NCI-H187 (cell line): ENCODE measurements at places on chromosomes 7 and 10.
A peak's percentile ranks its signal among the peaks of the same experiment; 100 is the strongest.

DNA sequence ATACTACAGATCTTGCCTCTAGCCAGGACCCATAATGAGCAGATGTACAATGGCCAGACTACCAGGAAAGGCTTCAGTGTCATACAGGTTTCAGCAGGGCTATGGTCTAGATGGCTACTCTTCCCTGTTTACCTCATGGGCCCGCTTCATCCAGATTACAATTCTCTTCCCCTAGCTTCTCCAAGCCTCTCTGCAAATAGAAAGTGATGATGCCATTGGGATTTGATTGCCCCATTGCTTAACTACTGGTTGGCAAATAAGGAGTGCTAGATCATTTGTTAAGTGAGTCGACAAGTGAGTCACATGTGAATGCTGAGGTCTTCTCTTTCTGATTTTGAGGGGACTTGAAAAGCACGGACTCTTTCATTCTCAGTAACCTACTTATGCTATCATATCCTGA lies 361.5 kb upstream of the LRRTM3 start:
- DNase-seq = no peak

DNA sequence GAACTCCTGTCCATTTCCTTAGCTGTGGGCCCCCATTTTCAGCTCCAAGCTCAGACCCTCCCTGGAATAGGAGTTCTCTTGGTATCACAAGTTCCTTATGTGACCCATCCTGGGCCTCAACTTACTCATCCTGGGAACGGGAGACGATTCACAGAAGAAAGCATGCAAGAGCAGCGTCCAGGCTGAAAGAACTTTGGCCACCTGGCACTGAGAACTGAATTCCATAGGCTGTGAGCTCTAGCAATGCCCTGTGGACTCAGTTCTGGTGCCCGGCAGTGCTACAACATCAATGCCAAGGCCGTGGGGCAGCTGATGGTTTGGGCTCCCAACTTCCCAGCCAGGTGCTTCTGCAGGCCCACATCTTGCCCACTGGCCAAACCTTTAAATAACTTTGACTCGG lies 3.9 kb upstream of the CUEDC2 start:
- DNase-seq = no peak

DNA sequence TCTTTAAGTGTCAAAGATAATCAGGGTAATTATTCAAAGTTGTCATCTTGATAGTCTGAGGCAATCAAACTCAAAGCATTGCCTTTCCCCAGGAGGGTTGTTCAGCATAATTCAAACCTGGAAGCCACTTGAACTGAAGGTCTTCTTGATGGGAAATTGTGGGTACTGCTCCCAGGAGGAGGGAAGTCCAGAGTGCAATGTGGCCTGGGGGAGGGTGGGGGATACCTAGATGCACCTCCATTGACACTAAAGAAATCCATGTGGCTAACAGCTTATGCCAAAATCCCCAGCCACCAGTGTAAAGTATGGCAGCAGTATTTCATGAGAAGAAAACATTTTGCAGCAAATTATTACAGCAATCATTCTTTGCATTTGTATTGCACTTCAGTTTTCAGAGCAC lies 114.9 kb downstream of the STRA8 start:
- no peak for DNase-seq

- DNase-seq = no peak
These were observed 39.3 kb upstream of the RSU1 start for GRCh38 chr10:16856567-16856966.

DNA sequence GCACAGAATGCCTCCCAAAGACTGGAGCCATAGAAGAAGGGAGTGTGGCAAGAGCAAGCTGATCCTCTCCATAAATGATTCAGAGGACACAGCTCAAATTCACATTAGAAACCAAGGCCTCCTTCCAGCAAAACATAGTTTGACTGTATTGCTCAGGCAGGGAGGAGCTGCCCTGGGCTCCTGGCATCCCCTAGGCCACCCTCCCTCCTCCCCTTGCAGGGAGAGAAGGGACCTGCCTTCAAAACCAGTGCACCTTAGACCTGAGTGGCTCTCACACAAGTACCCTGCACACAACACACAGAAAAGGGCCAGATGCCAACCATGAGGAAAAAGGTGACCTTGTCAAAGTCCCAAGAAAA lies 64.7 kb downstream of the CREB3L2 start:
- no peak for DNase-seq

DNA sequence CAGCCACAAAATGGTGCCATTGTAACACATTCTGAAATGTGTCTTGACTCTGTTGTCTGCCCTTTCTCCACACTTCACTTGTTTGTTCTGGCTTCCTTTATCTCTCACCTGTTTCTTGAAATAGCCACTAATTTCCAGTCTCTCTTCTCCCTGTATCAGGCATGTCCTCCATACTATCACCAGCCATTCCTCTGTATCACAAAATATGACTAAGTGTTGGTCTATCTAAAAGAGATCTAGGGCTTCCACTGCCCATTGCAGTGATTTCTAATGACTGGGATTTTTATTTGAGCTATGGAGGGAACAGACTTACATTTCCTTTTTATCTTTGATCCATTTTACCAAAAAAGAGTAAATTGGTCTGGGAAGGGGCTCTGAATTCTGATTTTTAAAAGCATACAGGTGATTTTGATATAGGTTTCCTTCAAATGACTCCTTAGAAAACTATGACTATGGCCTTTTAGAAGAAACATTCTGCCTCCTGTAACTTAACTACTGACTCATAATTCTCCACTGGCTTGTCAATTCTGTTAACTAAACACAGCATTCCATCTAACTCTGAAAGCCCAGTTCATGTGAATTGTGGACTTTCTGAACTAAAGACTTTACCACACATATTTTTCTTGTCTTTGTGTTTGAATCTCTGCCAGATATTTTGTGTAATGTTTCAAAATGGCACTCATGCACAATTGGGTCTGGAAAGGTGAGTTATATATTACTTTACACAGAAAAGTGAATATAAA lies 1121.4 kb downstream of the XPNPEP1 start:
- no peak for DNase-seq

- DNase-seq = no peak
These were observed 15.2 kb downstream of the ITPRIP start for GRCh38 chr10:104323085-104323484.

DNA sequence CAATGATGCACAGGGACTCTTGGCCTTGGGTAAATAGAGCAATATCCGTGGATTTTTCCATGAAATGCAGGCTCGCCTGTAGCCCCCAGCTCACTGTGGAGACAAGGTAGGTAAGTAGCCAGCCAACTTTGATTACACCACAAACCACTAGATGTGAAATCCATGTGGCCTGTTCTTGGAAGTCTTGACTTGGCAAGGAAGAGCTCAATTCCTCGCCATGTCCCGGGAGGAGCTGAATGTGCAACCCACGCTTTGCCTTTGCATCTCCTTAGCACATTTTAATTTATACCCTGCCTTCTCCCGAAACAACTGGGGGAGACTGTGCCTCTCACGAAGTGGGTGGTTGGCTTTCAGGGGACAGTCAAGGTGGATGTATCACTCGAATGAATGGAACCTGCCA lies 347.7 kb upstream of the MKI67 start:
- DNase-seq = no peak

- no peak for DNase-seq
These were observed 11.7 kb upstream of the TMEM106B start for GRCh38 chr7:12199363-12199762.

DNA sequence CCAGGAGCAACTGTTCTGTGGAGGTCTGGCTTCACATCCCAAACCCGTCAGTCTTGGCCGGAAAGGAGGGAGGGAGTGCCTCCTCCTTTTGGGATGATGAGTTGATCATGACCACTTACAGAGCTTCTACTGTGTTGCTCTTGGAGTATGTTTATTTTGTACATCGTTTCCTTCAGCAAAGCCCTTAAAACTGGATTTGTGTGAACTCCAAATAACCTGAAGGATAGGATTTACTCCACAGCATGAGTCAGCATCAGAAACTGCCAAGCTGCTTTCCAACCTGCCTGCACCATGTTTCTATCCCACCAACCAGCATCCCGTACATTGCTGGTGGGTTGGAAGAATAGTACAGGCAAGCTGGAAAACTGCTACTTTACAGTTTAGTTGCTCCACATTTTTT lies 3.5 kb downstream of the CCDC201 start:
- DNase-seq = no peak

DNA sequence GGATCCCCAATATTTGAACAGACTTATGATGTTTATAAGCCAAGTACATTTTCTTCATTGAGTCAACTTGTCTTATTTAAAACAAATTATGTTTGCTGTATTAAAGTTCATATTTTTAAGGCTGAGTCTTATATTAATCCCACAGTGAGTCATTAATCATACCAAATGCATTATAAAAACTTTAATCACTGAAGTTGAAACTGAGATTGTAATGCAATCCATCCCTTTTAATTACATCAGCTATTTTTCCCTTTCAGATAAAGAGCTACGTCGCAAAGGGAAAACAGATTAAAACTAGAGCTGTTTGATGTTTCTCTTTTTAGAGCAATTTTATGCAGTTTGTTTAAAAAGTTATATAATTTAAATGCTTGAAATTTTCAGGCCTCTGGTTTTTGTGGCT lies 183.0 kb downstream of the ARID5B start:
- no peak for DNase-seq

- DNase-seq = peak; percentile 78
These were observed 190.8 kb downstream of the MLLT10 start for GRCh38 chr10:21724687-21725367.

- no peak for DNase-seq
These were observed 641.0 kb downstream of the LRMDA start for GRCh38 chr10:76072384-76072783.

GRCh38 chr7:16670021-16670420 lies 24.0 kb downstream of the BZW2 start:
- DNase-seq = no peak

DNA sequence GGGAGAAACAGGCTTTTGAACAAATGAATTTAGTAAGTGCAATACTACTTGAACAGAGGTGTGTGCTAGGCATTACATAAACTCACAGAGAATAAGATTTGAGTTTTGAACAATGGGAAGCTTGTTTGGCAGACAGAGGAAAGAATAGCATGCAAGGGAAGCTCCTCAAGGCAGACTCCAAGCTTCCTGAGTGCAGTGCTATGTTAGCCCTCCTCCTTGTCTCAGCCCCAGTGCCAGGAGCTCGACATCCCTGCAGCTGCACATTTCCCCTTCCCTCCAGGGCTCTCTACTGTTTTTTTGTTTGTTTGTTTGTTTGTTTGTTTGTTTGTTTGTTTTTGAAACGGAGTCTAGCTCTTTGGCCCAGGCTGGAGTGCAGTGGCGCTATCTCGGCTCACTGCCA lies 237.5 kb downstream of the IPMK start:
- DNase-seq = no peak

DNA sequence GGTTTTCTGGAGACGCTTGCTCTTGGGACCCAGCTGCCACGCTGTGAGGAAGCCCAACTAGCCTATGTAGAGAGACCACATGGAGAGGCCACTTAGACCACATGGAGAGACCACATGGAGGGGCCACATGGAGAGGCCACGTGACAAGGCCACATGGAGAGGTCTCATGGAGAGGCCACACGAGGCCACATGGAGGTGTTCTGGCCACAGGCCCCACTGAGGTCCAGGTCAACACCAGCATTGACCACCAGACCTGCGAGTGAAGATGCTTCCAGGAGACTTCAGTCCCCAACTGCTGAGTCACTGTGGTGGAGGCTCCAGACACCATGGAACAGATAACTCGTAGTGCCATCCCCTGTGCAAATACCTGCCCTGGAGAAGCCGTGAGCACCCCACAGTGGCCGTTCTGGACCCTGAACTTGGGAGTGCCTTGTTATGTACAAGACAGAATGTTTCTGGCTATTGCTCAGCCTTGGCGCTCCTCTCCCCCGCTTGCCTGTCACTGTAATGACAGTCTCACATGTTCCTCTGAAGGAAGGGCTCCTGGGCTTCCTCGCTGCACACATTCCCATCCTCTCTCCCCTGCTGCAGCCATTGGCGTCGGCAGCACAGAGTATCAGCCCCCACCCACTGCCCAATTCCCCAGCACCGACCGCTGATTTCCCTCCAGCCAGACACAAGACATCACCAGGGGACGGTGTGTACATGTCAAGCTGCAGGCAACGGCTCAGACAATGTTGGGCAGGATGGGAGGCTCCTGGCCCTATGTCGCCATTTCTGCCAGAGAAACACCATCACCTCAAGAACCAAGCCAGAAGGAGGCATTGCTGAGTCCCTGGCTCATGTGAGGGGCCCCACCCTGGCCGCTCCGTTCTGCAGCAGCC lies 49.0 kb upstream of the TNRC18 start:
- no peak for DNase-seq

DNA sequence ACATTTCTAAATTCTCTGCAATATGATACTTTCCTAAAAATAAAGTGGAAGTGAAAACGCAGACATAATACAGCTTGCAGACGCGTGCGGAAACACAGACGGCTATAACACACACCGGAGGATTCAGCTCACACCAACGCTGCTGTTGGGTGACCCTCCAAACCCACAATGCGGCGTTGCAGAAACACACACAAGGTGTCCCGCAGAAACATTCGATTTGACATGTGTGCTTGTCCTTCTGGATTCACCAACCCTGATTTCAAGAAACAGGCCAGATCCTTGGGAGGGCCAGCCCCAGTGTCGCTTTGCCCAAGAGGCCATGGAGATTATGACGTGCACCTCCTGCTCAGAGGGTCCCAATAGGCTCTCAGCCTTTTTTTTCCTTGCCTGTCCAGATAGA lies 136.7 kb upstream of the TCERG1L start:
- DNase-seq = no peak

GRCh38 chr10:97179311-97179710 lies 6.4 kb downstream of the SLIT1 start:
- DNase-seq = no peak

GRCh38 chr7:44071726-44072363 lies 6.5 kb upstream of the PGAM2 start:
- no peak for DNase-seq

DNA sequence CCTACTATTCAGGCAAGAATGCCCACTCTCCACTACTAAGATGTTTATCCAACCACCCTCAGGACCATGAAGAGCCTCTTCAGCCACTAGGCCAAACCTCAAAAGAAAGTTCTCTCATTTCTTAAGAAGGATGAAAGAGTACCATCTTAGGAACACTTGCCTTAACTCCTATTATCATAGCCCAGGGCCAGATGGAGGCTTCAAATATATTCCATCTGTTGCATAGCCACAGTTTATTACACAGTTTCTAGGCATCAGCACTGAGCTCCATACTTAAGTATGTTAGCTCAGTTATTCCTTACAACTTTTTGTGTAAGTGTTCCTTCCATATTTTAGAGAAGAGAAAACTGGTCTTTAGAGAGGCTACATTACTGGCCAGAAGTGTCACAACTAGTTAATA lies 37.4 kb upstream of the YAE1 start:
- DNase-seq = no peak

- DNase-seq = no peak
These were observed 27.0 kb upstream of the FAM170B start for GRCh38 chr10:49160814-49161213.

GRCh38 chr7:38123494-38123893 lies 54.6 kb upstream of the STARD3NL start:
- no peak for DNase-seq

GRCh38 chr7:28298870-28299518 lies 113.3 kb upstream of the CREB5 start:
- peak; percentile 9 for DNase-seq
